Cerebellar nuclear complex (tissue), 1 donor: ENCODE measurements at places on chromosomes 1 and 21.

- DNase-seq, result no peak
Observed at GRCh38 chr1:182392050-182393028, 749 bp upstream of the GLUL start.

DNA sequence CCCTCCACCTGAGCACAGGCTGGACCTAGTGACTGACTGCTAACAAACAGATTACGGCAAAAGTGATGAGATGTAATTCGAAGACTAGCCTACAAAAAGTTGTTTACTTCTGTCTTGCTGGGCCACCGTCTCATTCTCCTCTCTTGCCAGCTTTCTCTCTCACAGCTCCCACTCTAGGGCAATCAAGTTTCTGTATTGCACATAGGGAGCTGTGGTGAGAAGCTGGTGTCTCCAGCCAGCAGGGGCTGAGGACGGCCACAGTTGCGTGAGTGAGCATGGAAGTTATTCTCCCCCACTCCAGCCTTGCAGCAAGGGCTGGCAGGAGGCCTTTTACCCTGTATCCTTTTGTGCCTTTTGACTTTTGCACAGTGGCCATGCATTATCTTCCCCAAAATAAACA lies 8.6 kb upstream of the COL6A2 start:
- DNase-seq, result no peak

DNA sequence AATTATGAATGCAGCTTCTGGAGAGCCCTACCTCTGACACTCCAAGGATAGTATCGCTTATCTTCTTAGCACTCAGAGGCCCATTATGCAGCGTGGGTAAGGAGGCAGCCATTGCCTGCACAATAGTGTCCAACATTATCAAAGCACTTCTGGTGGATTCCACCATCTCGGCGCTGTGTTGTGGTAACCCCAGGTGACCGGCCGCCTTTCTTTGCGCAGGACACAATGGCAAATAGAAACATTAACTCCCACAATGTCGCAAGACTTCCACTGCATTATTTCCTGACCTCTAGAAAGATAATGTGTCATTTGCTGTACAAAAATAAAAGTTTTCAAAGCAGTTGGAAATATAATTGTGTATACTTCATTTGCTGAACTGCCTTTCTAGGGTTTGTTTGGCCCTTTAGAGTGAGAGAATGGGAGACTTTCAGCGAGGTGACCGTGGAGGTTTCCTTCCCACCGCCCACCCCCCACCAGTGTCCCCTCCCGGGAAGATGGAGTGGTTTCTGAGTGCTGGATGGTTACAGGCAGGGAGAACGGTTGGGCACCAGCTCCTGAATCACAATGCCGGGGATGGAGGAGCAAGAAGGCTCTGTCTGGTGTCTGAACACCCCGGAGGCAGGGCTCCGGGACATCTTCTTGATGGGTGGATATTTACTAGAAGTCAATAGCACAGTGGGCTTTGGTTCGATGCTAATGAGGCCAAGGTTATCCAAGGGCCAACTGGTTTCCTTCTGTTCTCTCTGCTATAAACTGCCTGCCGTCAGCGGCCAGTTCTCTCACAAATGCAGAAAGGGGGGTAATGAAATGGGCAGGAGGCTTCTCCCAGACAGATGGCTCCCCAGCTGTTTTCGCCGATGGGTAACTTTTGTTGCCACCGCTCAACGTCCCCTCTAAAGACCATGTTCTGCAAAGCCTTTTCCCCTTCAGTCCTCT lies 215.4 kb upstream of the PROX1 start:
- no peak for DNase-seq

- no peak for DNase-seq
Observed at GRCh38 chr21:35724156-35724555, 336.2 kb downstream of the SETD4 start.

- no peak for DNase-seq
Observed at GRCh38 chr1:151713044-151713443, 3.6 kb downstream of the CELF3 start.

DNA sequence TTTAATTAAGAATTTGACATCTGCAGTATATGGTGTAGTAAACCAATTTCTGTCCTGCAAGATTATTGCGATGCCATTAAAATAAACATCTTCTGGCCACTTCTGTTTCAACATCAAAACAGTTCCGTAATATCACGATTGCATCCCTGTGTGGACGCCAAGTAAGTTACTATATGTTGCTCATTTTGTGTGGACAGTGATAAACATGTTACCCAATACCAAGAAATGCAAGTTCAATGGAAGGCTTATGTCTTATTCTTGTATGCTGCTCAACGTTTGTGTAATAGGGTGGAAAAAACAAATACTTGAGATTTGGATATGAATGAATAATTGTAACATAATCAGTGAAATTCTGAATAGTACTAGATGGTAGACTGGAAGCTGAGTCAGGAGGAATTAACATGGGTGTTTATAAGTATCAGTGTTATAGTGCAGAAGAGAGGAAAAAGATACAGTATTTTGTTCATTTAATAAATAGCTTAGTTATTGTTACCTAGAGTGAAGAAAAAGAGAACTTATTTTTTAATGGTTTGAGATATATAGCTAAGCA lies 15.2 kb downstream of the TTC3 start:
- no peak for DNase-seq

GRCh38 chr1:117655220-117655577 lies 49.4 kb downstream of the TENT5C start:
- DNase-seq, result no peak

- DNase-seq, result no peak
Observed at GRCh38 chr1:239816081-239816782, 275.5 kb upstream of the FMN2 start.

GRCh38 chr21:42671778-42672593 lies 18.6 kb downstream of the PDE9A start:
- DNase-seq, result no peak

- no peak for DNase-seq
Observed at GRCh38 chr1:160351629-160352028, 8.4 kb downstream of the NCSTN start.

DNA sequence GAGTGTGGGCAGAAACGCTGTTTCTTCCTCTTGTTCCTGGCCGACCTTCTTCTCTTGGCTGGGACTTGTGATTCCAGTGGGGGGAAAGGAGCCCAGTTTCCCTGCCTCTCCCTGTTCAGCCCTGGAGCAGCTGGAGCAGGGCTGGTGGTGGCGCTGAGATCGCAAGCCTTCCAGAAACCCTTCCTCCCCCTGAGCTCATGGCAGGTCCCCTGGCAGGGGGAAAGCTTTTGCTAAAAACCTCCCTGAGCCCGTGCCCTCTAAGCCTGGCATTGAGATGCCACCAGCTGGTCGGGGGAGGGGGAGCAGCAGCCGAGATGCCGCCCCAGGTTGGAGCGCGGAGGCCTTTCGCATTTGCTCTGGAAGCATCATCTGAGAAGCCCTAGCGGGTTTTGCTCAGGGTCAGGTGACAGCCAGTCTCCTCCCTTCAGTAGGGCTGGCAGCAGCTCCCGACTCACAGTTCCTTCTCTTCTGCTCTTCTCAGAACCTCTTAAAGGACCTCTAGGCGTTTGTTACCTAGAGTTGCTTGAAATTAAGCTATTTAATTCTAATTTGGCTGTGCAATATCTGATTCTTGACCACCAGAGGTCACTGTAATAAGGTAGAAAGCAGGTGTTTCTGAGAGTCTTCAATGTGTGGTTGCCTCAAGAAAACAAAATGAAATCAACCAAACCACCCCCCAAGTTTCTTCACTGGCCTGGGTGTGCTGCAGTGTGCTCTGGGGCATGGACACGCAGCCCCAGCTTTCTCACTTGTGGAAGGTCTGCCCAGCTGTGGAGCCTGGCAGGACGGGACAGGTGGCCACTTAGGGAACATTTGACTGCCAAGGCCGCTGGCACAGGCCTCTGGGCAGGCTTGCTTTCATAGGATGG lies 257.3 kb downstream of the CAMTA1 start:
- DNase-seq, result peak; percentile 45

- DNase-seq, result no peak
Observed at GRCh38 chr1:101193733-101194169, 43.1 kb upstream of the S1PR1 start.

DNA sequence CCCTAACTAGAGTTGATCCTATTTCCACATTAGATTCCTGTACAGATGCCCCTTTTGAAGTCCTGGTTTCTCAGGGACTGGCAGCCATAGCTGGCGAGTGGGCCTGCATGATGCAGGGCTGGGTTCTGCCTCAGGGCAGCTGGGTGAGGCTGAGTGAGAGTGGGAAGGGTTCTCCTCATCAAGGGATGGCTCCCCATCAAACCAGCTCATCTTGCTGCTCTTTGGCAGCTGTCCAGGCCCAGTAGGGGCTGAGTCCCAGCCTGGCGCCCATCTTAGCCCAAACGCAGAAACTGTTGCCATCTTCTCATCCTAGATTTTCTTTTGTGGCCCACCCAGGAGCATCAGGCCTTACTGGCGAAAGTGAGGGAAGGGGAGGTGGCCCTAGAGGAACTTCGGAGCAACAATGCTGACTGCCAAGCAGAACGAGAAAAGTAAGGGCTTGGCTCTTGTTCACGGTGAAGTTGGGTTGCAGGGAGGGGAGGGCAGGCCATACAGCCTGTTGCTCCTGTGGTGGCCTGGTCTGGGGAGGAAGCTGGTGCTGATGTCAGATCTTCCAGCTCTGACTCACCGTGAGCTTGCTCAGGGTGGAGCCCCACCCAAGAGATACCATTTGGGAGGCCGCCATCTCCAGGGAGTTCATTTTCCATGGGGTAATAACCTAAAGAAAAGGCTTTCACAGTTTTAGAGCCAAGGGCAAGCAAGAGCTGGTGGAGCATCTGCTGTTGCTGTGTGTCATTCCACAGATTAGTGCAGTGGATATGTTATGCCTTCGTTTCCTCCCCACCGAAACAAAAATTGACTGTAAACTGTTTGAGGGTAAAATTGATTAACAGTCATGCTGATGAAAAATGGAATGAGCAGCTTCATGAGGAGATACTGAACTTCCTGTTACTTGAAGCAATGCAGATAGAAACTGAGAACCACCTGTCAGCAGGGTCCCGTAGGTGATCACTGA lies 34.7 kb downstream of the TUFT1 start:
- no peak for DNase-seq

- no peak for DNase-seq
Observed at GRCh38 chr1:21869620-21870121, 57.6 kb downstream of the LDLRAD2 start.

- DNase-seq, result no peak
Observed at GRCh38 chr1:32330558-32331151, 5.4 kb downstream of the MARCKSL1 start.

- DNase-seq, result no peak
Observed at GRCh38 chr1:33962061-33962460, 98.2 kb downstream of the HMGB4 start.

- no peak for DNase-seq
Observed at GRCh38 chr1:157007306-157007705, 38.2 kb downstream of the ARHGEF11 start.

DNA sequence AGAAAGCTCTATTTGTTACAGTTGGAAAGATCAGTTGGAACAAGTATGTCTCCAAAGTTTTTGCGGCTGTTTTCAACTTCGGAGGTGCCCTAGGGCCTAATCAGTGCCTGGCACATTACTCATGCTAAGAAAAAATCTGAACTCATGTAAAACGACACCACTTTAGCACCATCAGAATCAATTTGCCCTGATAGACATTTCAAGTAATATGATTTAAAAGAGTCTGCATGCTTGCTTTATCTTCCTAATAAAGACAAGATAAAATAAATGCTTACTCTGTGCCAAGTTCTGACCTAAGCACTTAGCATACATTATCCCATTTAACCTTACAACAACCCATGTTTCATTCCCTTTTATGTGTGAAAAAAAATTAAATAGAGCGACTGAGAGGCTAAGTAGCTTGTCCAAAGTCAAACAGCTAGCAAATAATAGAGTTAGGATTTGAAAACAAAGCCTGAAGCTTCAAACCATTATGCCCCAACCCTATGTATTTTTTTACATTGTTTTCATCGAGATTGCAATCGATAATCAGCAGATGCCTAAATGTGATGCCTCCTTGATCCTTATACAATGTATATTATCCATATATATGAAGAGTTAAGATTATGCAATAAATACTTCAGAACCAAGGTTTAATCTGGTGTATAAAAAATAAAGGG lies 91.3 kb downstream of the DENND1B start:
- DNase-seq, result no peak

- no peak for DNase-seq
Observed at GRCh38 chr1:221632072-221632471, 109.8 kb downstream of the DUSP10 start.

GRCh38 chr1:225514671-225515081 lies 86.8 kb upstream of the LBR start:
- no peak for DNase-seq

- DNase-seq, result no peak
Observed at GRCh38 chr21:27700974-27701614, 734.2 kb upstream of the ADAMTS5 start.

- no peak for DNase-seq
Observed at GRCh38 chr1:55970526-55971110, 608.7 kb downstream of the PLPP3 start.

DNA sequence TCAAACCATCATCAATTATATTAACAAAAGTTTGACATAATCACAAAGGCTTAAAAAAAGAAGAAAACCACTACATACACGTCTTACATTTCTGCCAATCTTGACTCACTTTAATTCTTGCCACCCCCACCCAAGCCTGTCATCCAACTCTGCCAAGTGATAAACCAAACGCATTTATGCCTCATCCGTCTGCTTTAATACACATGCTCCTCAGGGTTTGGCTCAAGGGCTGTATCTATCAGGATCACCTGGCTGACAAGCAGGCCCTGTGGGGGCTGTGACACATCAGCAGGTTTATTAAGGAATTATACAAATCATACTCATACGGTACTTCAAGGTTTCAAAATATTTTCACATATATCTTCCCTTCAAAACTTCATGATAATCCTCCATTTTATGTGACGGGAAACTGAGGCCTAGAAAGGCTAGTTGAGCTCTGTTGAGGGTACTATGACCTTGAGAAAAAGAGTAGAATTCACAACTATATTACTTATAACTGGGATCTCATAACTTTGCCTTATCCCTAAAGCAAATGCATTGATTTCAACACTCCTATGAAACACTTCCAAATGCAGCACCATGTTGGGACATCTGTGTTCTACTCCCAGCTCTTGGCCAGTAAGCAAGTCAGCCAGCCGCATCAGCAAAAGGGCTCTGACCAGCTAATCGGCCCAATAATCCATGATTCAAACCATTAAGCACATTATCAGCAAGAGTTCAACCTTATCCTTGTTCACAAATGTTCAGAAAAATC lies 8.7 kb downstream of the SORT1 start:
- no peak for DNase-seq

DNA sequence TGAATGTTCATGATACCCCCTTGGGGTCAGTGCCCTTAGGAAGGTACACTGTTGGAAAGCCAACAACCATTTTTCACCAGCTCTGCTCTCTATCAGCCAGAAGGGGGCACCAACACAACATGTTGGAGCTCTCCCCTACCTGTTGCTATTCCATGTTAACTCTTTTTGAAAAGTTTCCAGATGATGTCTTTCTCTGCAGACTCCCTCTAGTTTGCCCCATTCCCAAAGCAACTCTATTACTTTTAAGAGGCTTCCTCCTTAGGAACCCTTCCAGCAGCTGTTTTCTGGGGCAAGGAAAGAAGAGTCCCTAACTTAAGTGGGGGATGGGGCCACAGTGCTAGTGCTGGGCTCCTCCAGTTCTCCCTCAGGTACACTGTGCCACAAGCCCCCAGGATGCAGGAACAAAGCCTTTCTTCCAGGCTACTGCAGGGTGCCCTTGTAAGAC lies 22.9 kb upstream of the NDC1 start:
- no peak for DNase-seq

GRCh38 chr1:151539321-151540020 lies 638 bp upstream of the TUFT1 start:
- peak; percentile 34 for DNase-seq

- DNase-seq, result no peak
Observed at GRCh38 chr1:57163325-57163724, 197.5 kb upstream of the C8B start.
